ENCODE measurements at places on chromosomes 7 and 10.

DNA sequence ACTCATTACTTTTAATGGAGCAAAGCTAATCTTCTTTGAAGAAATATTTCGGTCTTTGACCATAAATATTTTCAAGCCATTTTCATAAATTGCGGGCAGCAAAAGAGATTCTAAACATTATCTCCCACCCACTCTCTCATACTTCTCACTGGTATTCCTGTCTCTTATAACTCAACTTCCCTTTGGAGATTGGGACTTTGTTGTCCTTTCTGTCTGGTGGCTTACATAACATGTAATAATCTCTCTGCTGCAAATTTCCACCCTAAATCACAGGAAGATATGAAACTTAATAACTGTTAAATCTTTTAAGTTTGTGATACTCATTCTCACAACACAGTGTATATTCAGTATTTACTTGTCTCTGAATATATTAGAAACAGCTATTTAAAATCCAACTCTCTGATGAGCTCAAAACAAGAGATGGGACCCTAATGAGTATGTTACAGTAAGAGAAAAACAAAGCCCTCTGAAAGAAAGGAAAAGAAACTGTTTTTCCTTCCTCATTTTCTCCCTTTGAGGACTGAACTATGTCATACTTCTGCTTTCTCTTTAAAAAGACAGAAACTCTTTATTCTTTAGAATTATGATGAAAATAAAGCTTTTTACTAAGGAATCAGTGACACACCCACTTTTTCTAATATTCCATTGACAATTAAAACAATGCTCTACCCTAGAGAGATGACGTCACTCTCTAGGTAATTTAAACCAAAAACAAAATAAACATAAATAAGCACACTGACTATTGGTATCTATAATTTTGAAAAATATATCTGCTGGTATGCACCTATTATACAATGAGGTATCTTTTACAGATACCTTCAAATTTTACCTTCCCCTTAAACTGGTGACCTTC is 14.7 kb downstream of the CALCR start:
- no peak for DNase-seq

DNA sequence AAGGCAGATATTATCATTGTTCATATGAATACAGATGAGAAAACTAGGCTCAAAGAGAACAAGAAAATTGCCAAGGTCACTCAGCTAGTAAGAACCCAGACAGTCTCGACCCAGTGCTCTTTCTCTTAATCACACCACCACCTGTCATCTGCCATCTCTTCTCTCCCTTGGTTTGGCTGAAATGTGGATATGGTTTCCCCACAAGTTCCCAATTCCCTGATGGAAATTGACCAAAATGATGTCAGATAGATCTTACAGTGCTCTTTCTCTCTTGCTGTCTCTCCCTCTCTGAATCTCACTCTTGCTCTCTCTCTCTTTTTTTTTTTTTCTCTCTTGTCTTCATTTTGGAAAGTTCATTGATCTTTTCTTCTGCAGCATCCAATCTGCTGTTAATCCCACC is 9.1 kb downstream of the C10orf90 start:
- DNase-seq, result no peak

DNA sequence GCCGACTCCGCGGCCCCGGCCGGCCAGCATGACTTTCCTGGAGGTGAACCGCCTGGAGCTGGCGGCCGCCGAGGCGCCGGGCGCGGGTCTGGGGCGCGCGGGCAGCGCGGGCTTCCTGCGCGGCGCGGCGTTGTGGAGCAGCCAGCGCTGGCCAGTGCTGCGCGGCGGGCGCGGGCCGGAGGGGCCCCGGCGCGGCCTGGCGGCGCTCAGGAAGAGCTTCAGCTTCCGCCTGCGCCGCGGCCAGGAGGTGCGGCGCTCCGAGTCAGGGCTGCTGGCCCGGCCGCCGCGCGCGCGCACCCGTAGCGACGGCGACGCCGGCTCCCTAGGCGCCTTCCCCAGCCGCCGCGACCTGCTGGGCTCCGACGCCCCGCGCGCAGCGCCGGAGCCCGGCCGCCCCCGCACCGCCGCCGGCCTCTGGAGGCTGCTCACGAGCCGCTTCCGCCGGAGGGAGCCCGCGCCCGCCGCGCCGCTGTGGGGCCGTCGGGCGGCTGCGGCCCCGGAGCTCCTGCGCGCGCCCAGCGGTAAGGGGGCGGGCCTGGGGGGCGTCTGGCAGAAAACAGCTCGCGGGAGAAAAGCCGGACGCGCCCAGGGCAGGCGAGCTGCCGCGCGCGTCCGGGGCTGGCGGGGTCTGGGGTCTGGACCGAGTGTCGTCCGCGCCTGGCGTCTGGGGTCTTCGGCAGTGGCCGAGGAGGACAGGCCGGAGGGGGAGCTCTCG is 29.0 kb downstream of the AGAP3 start:
- DNase-seq, result no peak

DNA sequence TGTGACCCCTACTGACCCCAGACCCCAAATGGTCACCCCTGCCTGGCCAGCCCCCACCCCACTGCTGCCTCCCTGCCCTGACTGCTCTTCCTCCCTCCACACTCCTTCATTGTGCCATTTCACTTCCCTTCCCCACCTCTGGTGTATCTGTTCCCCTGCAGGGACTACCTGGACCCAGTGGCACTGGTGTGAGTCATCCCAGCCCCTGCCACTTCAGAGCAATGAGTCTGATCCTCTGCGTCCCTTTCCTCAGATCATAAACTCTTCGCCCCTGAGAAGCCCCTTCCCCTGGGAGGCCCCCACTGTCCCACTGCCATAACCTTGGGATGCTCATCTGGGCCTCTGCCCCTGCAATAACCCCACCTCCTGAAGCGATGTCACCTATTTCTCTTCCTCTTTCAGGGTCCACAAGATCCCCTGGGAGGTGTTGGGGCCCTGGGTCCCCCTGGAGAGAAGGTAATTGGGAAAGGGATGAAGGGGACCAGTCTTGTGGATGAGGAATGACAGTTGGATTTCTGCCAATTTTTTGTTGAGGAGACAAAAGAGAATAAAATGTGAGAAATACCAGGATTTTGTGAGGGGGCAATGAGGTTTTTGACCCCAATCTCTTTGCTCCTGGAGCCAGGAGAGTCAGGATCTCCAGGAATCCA is 19.1 kb upstream of the VOPP1 start:
- no peak for DNase-seq

- no peak for DNase-seq
These were observed 166.3 kb downstream of the PTPRN2 start for GRCh38 chr7:158421361-158421760.

- no peak for DNase-seq
These were observed 53.8 kb downstream of the ARL5B start for GRCh38 chr10:18713077-18713476.

DNA sequence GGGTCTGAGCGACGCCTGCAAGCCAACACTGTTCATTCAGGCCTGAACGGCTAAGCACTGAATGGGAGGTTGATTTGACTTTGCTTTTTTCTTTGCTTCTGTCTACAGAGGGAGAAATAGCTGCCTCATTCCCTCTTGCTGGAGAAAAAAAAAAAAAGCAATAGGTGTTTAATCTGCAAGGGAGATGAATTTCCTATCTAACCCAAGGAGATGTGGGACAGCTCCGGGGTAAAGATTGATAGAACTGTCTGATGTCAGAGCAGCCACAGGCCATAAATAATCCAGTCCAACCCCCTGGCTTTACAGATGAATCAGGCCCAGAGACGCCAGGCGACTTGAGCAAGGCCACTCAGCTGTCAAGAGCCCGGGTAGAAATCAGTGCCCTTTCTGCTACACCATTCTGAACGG is 168.0 kb downstream of the ARHGAP12 start:
- no peak for DNase-seq

- no peak for DNase-seq
These were observed 144.6 kb downstream of the NRCAM start for GRCh38 chr7:108311446-108312168.

GRCh38 chr10:130389906-130390305 is 253.7 kb downstream of the GLRX3 start:
- DNase-seq, result no peak

DNA sequence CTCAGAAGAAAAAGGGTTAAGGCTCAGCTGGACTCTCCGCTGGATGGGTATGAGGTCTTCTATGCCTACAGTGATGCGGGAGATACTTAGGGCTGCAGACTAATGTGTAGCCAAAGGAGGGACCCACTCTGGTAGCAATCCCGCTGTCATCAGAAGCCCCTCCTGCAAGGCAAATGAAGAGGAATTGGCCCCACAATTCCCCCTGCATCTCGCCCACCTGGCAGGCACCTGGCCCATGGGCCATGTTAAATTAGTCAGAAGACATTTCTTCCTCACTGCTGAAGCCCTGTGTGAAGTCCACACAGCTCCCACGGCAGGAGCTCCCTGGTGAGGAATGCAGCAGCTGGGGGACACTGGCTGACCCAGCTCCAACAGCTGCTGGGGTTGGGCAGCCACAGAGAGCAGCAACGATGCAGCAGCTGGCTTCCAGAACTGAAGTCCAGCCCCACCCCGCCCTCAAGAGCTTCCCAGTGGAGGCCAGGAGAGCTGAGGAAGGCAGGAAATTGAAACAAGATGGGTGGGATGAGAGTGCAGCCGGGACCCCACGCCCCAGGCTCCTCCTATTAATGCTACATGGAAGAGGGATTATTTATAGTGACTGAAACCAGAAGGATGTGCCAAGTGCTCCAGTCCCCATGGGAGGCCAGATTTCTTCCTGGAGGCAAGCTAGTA is 5.5 kb downstream of the VSTM4 start:
- DNase-seq, result no peak
